ENCODE measurements at places on chromosomes 11 and 22.
A peak's percentile ranks its signal among the peaks of the same experiment; 100 is the strongest.

DNA sequence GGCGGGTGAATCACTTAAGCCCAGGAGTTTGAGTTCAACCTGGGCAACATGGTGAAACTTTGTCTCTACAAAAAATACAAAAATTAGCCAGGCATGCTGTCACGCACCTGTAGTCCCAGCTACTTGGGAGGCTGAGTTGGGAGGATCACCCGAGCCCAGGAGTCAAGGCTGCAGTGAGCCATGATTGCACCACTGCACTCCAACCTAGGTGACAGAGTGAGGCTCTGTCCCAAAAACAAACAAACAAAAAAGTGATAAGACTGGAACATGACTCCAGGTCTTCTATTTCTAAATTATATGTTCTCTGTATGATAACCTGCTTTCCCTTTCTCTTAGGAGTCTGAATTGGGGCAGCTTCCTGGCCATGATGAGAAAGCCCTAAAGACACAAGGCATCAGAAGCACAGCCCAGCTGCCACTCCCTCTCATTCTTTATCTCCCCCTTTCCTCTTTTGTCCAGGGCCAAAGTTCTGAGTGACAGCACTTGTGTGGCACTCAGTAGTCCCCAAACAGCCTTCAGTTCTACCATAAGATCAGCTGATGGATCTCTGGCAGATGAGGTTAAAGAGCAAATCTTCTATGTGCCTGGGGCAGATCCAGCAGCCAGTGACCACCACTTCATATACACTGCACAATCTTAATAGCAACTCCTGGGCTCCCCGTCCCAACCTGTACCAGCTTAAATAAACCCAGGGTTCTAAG, 136.0 kb downstream of the C11orf58 start:
- DNase-seq: no peak

GRCh38 chr11:3123761-3124733, 41.1 kb downstream of the OSBPL5 start:
- no peak for DNase-seq

DNA sequence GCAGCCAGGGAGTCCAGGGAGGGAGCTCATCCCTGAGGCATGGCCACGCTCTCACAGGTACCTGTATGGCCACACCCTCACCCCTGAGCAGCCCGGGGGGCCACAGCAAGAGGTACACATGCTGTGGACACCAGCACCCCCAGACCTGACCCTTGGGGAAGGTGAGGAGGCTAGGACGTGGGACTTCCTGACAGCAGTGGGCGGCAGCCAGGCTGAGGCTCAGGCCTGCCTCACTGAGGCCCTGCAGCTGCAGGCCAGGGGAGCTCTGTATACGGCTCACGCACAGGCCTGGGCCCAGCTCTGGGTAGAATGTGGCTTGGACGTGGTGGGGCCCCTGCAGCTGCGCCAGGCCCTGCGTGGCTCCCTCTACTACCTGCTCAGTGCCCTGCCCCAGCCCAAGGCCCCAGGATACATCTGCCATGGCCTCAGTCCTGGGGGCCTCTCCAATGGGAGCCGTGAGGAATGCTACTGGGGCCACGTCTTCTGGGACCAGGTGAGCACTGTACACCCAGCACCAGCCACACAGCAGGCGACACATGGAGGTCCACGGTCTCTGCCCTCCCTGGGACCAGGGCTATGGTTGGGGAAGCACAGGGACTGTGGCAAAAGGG, 1.8 kb downstream of the PGGHG start:
- DNase-seq: no peak

- peak; percentile 35 for DNase-seq
Observed at GRCh38 chr11:534396-535209, 773 bp downstream of the HRAS start.

DNA sequence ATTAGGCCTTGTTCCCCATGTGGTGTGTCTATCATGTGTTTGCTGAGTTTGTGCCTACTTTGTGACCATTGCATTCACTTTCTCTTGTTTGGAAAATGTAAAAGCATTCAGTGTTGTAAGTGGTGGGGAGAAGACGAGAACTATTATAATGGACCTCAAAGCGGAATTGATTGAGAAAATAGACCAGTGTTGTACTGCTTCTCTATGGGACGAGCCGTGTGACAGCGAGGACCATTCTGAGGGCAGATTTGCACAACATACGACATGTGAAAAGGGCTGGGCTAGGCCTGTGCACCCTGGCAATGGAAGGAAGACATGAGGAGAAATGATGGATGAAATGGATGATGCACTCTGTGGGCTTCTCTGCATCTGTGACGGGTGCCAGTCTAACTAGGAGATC, 233.5 kb downstream of the DSCAML1 start:
- no peak for DNase-seq

GRCh38 chr11:28089378-28089777, 18.6 kb downstream of the KIF18A start:
- no peak for DNase-seq

GRCh38 chr11:86287468-86287796, 14.6 kb upstream of the HIKESHI start:
- no peak for DNase-seq

- DNase-seq: no peak
Observed at GRCh38 chr11:14105446-14105845, 142.9 kb downstream of the SPON1 start.

GRCh38 chr11:11788063-11788710, 53.6 kb upstream of the USP47 start:
- DNase-seq: no peak

DNA sequence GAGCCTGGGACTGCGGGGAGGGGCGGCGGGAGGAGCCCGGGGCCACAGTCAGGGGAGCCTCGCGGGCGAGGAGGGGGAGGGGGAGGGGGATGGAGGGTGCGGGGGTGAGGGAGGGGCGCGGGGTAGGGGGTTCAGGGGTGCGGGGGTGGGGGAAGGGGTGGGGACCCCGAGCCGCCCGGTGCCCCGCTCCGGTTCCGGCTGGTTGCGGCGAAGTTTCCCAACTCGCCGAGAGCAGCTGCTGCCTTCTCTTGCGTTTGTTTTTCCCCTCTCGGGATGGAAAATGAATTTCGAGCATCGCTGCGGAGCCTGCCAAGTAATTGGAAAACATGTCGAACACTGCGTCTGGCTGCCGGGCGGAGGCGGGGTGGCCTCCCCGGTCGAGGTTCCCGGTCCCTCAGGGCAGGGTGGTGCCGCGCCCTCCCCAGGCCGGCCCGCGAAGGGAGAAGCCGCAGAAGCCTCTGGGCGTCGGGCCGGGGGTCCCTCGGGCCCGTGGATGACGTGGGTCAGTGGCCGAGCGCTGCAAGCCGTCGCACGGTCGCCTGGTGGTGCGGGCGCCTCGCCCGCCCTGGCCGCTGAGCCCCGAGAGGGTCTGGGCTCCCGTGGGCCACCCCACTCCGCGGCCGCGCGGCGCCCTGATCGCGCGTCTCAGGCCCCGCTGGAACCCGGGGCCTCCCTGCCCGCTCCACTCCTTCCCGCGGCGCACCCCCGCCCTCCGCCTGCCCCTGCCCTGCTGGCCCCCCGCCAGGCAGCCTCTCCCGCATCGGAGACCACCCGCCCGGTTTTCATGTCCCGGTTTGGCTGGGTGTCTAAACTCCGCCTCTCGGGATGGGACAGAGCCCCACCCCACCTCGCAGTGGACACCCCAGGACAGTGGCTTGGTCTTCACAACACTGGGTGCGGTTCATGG, 12.1 kb downstream of the SPATA19 start:
- DNase-seq: no peak

- DNase-seq: no peak
Observed at GRCh38 chr11:91296629-91297028, 928.0 kb upstream of the FAT3 start.
